ENCODE measurements at places on chromosomes 12 and 14.

DNA sequence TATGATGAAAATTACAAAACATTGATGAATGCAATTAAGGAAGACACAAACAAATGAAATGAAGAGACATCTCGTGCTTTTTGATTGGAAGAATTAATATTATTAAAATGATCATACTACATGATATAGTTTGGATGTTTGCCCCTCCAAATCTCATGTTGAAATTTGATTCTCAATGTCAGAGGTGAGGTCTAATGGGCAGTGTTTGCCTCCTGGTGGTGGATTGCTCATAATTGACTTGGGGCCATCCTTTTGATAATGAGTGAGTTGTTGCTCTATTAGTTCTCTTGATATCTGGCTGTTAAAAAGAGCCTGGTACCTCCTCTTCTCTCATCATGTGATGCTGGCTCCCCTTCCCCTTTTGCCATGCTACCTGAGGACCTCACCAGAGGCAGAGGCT, 56.7 kb downstream of the CD163L1 start:
- DNase-seq, result no peak

DNA sequence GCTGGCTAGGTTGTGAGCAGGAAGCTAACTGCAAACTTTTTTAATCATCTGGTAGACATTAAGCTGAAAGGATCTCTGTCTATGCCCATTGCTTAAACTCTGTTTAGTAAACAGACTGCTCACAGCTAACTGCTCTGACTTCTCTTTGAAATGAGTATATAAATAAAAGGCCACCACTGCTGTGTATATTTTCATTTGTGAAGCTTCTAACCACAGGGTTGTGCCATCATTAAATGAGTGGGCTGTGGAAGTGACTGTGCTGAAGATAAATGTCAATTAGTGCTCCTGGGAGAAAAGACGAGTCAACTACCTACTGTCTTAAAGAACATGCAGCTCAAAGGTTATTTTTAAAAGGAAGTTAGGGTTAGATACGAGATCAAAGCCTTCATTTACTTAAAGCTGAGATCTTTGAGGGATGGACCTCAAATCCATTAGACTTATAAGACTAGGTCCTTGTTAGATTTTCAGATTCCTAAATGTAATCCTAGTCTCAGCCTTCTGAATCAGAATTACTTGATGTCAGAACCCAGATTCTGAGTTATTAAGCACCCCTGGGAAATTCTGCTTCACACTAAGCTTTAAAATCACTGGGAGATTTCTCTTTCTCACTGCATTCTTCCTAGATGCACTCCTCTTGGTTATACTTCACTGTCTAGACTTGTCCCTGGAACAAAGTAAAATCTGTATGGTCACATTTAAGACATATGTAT, 213.1 kb upstream of the FLRT2 start:
- DNase-seq, result no peak

- no peak for DNase-seq
These were observed 457.9 kb upstream of the FOXG1 start for GRCh38 chr14:28308734-28309133.

DNA sequence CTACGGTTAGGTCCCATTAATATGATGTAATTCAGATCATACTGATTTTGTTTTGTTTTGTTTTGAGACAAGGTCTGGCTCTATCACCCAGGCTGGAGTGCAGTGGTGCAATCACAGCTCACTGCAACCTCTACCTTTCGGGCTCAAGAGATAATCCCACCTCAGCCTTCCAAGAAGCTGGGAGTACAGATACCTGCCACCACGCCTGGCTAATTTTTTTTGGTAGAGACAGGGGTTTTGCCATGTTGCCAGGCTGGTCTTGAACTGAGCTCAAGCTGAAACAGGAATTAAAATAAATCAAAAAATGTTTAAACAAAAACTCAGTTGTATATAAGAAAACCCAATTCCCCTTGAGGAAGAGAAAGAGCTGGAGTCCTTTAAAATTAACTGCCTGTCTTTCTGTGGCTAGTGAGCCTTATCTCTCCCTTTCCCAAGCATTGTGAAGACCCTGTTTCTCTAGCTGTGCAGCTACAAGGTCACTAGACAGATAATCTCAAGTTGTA, 17.7 kb upstream of the ANAPC7 start:
- DNase-seq, result no peak

GRCh38 chr12:11774821-11775220, 125.3 kb downstream of the ETV6 start:
- DNase-seq, result no peak

GRCh38 chr12:125189015-125189414, 123.8 kb downstream of the AACS start:
- DNase-seq, result no peak

GRCh38 chr14:80388980-80389711, 177.8 kb upstream of the DIO2 start:
- no peak for DNase-seq

GRCh38 chr14:28982228-28982627, 215.6 kb downstream of the FOXG1 start:
- DNase-seq, result no peak

DNA sequence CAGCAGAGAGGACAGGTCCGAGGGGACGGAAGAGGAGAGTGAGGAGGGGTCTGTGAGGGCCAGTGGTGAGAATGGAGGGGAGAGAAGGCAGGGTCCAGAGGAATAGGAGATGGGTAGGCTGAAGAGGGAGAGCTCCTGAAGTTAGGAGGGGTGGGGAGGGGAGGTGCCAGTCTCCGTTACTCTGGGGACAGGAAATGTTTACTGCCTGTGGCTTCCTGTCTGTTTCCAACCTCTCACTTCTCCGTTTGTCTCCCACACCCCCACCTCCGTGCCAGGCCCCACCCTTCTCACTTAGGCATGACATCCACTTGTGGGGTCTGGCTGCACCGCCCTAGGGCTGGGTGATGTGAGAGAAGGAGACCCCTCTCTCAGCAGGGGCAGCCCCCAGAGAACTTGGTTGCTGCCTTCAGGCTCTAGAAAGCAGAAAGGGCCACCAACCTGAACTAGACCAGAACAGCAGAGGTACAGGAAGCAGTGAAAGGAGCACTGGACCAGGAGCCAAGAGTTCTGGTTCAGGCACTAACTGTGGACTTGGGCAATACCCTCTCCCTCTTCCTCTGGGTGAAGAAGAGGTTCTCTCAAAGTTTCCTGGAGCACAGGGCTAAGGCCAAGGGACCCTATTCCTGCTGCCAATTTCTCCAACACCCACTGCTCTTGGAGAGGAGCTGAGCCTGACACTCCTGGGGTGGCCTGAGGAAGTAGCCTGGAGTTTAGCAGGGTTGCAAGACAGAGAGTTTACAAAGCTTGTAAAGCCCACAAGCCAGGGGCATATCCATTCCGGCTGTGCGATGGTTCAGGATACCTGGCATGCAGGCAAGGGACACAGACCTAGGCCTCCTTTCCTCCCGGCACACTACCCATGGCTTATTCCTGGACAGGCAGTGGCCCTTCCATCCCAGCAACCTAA, 5.5 kb downstream of the ITGA5 start:
- no peak for DNase-seq

DNA sequence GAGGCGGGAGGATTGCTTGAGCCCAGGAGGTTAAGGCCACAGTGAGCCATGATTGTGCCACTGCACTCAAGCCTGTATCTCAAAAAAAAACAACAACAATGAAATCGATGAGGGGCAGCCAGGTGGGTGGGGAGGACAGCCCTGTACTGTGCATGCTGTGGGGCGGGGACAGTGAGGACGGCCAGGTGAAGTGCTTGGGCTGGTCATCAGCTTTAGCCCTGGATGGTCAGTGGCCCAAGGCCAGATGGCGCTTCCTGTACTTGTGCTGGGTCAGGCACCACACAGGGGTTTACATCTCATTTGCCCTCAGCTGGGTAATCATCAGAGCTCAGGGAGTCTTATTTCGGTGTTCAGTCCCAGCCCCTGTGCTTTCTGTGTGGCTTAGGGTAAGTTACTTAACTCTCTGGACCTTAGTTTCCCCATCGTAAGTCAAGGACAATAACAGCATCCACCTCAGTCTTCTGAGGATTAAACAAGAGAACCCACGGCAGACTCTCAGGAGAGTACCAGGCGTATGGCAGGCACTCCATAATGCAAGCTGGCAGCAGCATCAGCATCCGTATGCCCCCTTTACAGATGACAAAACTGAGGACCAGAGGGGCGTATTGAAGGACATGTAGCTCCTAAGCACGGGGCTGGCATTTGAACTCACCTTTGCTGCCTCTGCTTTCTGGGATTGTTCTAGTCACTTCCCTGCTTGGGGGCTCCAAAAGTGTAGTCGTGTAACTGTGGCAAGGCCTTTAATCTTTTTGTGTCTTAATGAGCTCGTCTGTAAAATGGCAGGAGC, 71.9 kb downstream of the SLC25A47 start:
- no peak for DNase-seq

- no peak for DNase-seq
These were observed 276.0 kb downstream of the ADGRD1 start for GRCh38 chr12:131229426-131230339.

DNA sequence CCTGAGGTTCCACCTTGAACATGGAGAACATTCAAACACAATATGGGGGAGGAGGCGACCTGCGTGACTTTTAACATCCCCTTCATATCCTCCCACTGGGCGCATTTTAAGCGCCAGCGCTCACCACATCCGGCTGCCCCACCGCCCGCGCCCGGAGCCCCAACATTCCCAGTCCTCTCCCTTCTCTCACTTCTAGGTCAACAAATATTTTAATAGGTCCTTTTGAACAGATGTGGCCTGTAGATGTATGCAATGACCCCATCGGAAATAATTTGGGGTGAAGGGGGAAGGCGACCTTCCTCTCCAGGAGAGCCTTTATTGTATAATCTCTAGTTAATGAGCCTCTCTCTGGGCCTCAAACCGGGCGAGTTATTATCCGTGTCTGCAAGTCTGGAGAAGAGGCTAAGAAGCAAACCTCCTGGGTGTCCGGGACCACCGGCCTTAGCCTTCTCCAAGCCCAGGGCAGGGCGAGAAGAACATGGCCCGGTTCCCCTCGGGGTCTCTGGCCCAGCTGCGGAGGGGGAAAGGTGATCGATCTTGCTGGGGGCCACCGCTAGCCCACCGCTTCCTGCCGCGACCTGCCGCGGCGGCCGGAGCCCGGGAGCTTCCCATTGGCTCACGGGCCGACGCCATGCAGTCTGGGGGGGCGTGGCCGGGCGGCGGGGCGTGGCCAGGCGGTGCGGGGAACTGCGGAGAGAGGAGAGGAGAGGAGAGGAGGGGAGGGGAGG, 83.2 kb upstream of the HMGA2 start:
- DNase-seq, result no peak

DNA sequence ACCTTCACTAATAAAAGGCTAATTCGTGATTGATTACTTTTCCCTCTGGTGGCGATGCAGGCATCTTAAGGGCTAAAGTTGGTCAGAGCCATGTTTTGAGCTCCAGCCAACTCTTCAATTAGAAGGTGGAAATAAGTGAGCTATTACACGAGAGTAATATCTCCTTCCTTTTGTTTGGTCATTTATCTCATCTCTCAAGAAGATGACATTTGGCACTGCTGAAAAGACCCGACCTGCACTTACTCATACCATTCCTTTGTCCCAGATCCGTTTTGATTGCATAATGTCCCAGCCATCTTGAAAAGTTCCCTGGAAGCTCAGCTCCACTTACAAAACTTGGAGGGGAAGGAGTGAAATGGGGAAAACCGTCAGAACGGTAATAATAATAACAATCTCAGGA, 316.2 kb downstream of the VRK1 start:
- DNase-seq, result no peak

DNA sequence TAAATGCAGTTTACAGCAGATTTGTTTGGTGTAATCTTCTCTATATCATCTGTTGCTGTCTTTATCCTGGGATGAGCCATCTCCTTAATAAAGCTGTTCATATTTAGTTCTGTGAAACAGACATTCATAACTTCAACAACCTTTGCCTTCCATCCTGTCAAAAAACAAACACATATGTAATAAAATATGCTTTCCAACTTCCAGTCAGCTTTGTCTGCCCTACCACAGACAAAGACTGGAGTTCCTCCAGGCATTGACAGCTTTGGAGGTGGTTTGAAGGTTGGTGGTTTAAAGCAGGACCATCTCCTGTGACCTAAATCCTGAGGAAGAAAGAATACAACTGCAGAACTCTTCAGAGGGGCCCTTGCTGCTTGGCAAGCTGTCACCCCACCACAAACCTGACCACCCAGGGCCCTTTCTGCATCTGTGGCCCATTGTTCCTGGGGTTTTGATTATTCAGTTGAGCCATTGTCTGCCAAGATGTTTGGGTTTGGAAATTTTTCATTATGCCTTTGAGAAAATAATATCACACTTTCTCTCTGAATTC, 28.2 kb upstream of the PTGR2 start:
- no peak for DNase-seq

GRCh38 chr14:34853041-34853440, 22.1 kb downstream of the BAZ1A start:
- no peak for DNase-seq

DNA sequence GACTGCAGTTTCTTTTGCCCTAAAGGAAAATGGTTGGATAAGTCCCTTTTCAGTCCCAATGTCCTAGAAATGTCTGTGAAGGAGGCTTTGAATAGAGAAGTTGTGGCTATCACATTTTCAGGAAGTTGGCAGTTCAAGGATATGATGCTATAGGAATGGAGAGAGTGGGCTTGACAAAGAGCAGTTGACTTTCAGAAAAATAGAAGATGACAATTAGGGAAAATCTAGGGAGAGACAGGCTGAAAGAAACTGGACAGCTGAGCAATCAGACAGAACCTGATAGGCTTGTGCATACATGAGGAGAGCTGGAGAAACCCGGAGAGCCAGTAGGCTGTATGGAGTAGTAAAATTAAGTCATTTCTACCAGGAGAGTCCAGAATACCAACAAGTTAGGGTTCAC, 50.5 kb downstream of the LMNTD1 start:
- DNase-seq, result no peak

GRCh38 chr12:32400114-32400672, 835 bp downstream of the FGD4 start:
- no peak for DNase-seq

GRCh38 chr14:54784060-54784459, 118.6 kb downstream of the GCH1 start:
- no peak for DNase-seq

GRCh38 chr12:115934046-115934445, 343.4 kb downstream of the MED13L start:
- DNase-seq, result no peak

DNA sequence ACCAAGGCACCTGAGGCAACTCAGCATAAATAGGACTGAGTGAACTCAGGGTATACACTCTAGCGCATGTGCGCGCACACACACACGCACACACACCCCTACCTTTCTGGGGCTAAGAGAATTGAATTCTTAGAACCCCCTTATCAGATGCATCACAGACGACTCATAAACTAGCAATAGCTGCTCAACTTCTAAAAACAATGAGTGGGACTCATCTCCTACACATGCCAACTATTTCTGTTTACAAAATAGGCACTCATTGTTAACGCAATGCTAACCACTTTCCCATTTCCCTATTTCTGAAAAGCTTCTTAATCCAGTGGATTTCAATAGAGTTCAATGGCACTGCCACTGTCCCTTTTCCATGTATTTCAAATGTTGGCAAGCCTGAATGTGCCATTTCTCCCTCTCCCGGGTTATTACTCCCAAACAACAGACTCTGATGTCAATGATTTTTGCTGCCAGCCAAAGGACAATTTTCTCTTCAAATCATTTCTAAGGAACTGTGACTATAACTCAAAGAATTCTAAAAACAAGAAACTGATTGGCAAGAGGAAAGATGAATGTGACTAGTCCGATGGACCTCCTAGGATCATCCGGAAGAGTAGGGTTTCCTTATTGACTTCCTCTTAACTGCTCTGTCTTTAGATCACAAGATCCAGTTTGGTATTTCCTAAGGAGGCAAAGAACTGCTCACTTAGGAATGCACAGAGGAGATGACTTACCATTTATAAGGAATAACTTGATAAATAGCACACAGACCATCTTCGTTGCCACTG, 48.8 kb downstream of the SLC38A1 start:
- no peak for DNase-seq

Data from cortex of kidney (tissue), 1 donor.